ENCODE measurements at places on chromosomes 2 and 18. TPM values are rescaled to one million over a fixed set of nuclear protein-coding genes. Genes with fewer than 3 reads are reported as not detected.
A peak's percentile ranks its signal among the peaks of the same experiment; 100 is the strongest.

GRCh38 chr2:234231460-234231859, 181.0 kb downstream of the SPP2 start:
- no peak for DNase-seq
- no peak overlapping the region for H3K27ac ChIP-seq
- no peaks in the 10 kb centered on the region for H3K27me3 ChIP-seq
- no peaks in the 10 kb centered on the region for H3K4me1 ChIP-seq

GRCh38 chr2:218879776-218880101, 913 bp upstream of the WNT10A start:
- H3K27ac ChIP-seq = no peak overlapping the region
- H3K4me3 ChIP-seq = no peak overlapping the region
- no peaks in the 10 kb centered on the region for H3K36me3 ChIP-seq
- no peak for DNase-seq

DNA sequence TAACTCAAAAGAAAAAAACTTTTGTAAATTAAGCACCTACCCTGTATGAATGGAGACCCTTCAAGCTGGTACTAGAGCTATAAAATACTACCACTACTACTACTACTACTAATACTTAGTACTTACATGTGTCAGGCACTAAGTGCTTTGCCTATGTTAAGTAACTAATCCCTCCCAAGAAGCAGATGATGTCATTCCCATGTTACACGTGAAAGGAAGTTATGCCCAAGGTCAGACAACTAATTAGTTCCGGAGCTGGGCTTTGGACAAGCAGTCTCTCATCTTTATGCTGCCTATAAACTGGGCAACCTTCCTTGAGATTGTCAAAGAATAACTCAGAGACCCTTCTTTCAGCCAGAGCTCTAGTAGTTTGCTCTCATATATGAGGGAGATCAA, 13.9 kb upstream of the ATP6V1B1 start:
- no peaks in the 10 kb centered on the region for H3K36me3 ChIP-seq
- H3K27me3 ChIP-seq = peaks cover 3% of the 10 kb centered on the region
- no peak for DNase-seq

DNA sequence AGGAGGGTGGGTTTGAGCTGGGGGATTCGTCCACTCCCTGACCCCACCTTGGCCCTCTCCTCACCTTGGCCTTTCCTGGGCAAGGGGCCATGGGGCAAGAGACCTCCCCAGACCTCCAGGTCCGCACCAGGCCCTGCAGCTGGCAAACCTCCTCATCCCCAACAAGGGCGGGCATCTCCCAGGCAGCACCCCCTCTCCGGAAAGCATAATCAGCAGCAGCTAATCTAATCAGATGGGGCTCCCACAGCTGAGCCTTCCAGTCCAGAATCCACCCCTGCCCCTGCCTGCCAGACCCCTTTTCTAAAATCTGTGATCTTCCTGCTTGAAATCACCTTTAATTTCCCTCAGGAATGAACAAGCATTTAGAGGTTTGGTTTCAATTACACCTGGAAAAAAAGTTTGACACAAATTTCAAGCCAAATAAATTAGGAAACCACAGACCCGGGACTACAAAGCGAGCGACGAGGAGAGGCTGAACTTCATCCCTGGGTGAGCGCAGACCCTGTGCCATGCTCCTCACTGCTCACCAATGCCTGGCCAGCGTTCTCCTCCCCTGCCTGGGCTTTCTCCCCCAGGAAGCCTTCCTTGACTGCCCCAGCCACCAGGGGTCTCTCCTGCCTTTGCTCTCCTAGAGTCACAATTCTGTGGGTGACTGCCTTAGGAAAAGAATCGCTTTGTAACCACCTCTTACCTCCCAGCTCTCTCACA, 143.0 kb upstream of the MYCN start:
- no peaks in the 10 kb centered on the region for H3K27me3 ChIP-seq
- no peak overlapping the region for H3K4me3 ChIP-seq
- no peaks in the 10 kb centered on the region for H3K4me1 ChIP-seq
- no peak for DNase-seq
- H3K27ac ChIP-seq = no peak overlapping the region

GRCh38 chr2:113376253-113376912, 61.1 kb upstream of the ZNG1B start:
- no peak overlapping the region for H3K27ac ChIP-seq
- H3K36me3 ChIP-seq = no peaks in the 10 kb centered on the region
- H3K4me1 ChIP-seq = no peaks in the 10 kb centered on the region
- no peaks in the 10 kb centered on the region for H3K27me3 ChIP-seq

DNA sequence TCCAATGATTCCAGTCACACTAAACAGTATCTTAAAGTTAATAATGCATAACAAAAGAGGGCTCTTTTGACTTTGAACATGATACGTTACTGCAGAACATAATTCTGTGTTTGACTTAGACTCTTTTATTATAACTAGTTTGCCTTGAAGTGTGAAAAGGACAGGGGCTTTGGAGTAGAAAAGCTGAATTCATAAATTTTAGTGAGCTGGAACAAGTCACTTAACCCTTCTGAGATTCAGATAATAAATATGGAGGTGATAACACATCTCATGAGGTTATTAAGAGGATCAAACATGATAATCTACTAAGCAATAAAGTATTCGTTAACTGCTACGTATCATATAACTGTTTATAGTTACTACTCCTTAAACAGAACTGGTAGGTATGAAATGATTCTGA, 44.7 kb upstream of the FLACC1 start:
- H3K4me1 ChIP-seq = peaks cover 4% of the 10 kb centered on the region
- H3K36me3 ChIP-seq = peaks cover 12% of the 10 kb centered on the region
- H3K4me3 ChIP-seq = no peak overlapping the region
- H3K27ac ChIP-seq = no peak overlapping the region
- no peak for DNase-seq

DNA sequence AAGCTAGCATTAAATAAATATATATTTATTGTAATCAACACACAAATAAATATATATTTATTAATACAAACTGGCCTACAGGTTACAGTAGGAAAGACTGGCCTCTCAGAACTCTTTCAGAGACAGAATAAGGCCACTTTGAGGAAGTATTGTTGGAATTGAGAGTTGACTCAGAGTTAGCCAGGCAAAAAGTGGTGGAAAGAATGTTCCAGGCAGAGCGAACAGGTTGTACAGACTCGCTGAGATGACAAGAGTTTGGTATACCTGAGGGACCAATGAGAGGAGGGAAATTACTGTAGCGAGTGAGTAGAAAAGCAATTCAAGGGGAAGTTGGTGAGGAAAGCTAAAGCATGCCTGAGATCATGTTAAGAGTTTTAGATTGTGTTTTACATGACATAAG, 19.0 kb upstream of the XDH start:
- no peak for DNase-seq
- no peaks in the 10 kb centered on the region for H3K36me3 ChIP-seq
- no peaks in the 10 kb centered on the region for H3K4me1 ChIP-seq
- no peak overlapping the region for H3K4me3 ChIP-seq
- H3K27ac ChIP-seq = no peak overlapping the region

DNA sequence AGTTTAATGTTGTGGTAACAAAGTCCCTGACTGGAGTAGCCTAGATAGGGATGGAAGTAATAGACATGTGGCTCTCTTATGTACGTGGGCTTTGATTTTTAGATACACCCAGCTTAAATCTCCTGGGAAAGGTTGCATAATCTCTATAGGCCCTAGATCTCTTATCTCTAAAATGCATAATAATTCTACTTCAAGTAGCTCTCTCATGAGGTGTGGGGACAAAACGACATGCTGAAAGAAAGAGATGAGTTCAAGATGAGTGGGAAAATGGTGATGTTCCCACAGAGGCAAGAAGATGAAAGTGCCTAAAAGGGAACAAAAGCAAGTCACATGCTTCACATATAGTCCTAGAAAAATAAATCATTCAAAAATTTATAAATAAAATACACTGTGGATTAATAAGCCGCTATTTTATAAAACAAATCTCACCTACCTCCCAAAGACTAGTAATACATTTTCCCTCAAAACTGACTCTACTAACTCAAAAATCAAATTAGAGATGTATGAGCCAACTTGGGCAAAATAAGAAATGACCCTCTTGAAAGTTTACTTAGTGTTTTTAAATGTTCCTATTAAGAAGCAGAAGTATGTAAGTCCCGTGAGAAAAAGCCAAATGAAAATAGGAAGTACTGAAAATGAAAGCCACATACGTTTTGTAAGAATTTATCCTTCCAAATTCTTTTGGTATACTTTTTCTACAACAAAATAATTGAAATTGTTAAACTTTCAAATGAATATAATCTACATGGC, 148.2 kb upstream of the ITGA4 start:
- peak overlapping the region; percentile 46 for H3K27ac ChIP-seq
- H3K27me3 ChIP-seq = no peaks in the 10 kb centered on the region
- no peak for DNase-seq
- no peak overlapping the region for H3K4me3 ChIP-seq
- no peaks in the 10 kb centered on the region for H3K36me3 ChIP-seq
- H3K4me1 ChIP-seq = no peaks in the 10 kb centered on the region

Gene PROC
- 407 TPM for polyA plus RNA-seq

Gene AFF3
- polyA plus RNA-seq = 1.1 TPM

Gene MAPRE3
- 15.8 TPM for polyA plus RNA-seq

Data from liver (tissue), 10 donors.